CD4-positive, alpha-beta T cell treated with Interferon alpha-2 for 1 hour (primary cell): ENCODE measurements at places on chromosomes 11 and 22.
A peak's percentile ranks its signal among the peaks of the same experiment; 100 is the strongest.

DNA sequence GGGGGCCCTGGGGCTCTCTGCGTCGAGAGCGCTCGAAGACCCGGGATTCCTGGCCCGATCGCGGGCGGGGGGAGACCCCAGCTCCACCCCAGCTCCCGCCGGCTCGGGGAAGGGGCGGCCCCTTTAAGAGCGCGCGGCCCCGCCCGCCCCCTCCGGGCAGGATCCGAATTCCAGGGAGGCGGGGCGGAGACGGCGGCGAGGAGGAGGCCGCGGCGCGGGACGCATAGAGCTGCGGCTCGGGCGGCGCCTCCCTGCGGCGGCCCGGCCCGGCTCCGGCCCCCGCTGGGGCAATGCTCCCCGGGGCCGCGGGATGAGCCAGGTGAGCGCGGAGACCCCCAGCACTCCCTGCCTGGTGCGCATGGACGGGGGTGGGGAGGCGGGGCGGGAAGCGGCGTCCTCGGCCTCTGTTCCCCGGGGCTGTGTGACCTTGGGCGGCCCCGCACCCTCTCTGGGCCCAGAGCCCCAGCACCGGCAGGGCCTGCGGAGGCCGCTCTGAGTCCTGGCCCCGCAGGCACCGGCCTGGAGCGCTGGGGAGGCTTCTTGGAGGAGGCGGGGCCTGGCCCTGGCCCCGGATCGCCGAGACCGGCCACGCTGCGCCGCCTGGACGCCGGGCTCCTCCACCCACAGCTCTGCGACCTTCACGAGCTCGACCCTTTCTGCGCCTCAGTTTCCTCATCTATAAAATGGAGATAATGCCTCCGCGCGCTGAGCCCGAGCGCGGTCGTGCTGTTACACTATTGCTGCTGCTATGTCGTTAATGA is 565 bp downstream of the GAS2L1 start:
- DNase-seq: no peak

DNA sequence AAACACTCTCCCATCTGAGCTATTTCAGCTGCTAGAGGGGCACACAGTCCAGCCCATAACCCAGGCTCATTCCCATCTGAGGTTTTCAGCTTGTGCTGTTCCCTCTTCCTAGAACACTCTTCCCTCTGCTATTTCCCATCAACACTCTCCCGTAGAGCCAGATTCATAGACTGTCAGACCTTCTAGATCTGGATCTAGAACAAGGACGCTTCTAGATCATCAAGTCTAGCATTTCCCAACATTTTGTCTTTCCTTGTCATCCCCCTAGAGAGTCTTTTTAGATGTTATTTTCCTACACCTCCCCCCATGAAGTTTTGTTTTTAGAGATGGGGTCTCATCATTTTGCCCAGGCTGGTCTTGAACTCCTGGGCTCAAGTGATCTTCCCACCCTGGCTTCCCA is 13.4 kb downstream of the CRYBA4 start:
- no peak for DNase-seq

- DNase-seq: no peak
These were observed 1.2 kb upstream of the ARFGAP2 start for GRCh38 chr11:47177846-47178245.

DNA sequence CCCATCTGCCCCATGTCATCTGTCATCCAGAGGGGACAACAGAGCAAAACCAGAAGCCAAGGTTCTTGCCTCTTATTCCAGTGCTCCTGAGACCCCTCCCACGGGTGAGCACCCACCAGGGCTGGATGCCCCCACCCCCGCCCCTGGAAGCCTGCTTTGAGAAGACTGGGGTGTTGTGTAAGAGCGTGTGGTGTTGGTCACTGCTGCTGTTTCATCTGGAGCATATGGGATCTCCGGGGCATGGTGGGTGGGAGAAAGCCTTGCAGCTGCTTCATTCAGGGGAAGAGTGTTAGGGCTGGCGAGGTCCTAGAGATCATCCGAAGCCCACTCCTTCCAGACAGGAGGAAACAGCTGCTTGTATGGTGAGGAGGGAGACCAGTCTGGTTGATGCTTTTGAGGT is 54.1 kb downstream of the CHRDL2 start:
- DNase-seq: no peak

DNA sequence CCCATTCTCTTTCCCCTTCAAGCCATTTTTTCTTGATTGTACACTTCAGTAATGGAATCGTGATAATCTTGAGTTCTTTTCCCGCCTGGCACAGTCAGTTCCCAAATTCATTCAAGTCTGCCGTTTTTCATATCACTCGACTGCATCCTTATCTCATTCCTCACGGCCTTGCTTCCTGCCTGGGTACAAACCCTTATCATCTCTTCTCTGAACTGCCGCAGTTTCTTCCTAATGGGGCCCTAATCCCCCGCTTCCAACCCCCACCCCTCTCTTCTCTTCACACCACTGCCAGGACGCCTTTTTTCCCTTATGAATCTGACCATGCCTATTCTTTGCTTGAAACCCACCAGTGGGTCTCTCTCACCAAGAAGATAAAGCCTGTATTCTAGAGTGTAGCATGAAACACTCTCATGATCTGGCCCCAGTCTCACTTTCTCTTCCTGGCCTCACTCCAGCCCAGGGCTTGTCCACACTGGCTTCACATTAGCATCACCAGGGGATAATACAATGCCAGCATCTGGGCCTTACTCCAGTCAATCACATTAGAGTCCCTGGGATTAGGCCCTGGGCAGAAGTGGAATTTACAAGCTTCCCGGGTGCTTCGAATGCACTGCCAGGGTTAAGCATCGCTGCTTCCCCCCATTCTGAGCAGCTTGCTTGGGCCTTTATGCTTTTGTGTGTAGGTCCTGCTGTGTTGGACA is 102.1 kb downstream of the FBXO7 start:
- no peak for DNase-seq

- DNase-seq: no peak
These were observed 5.1 kb downstream of the FLRT1 start for GRCh38 chr11:64040684-64041322.

DNA sequence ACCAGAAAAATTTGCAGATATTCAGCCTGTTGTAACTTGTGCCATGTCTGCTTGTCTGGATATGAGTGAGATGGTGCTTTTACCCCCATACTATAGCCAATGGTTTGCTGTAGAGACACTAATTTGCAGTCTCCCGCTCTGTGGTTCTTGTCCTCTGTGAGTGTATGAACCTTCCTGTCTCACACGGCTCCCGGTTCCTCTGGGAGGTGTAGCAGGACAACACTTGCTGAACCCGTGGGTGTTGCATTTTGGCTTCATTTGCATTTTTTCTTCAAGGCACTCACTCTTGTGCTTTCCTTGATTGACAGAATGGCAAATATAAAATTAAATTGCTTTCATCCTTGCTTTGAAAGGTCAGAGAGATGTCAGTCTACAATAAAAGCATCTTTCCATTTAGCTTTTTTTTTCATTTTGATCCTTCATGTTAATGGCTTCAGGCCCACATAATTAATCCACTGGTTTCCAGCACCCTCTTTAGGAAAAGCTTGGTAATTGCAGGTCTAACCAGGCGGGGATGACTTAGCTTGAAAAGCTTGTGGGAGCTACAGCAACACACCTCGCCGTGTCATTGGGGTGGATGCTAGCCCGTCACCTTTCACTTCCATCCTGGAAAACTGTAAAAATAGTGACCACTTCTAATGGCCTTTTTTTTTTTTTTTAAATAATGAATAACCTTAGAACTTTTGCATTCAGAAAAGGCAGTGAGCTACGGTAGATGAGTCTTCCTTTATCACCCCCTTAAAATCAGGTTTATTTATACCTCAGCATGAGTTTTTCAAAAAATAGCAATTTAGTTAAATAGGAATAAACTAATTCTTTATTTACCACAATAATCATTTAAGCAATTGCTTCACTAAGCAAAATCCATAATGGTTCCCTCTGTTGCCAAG is 27.4 kb upstream of the ST14 start:
- DNase-seq: peak; percentile 80

DNA sequence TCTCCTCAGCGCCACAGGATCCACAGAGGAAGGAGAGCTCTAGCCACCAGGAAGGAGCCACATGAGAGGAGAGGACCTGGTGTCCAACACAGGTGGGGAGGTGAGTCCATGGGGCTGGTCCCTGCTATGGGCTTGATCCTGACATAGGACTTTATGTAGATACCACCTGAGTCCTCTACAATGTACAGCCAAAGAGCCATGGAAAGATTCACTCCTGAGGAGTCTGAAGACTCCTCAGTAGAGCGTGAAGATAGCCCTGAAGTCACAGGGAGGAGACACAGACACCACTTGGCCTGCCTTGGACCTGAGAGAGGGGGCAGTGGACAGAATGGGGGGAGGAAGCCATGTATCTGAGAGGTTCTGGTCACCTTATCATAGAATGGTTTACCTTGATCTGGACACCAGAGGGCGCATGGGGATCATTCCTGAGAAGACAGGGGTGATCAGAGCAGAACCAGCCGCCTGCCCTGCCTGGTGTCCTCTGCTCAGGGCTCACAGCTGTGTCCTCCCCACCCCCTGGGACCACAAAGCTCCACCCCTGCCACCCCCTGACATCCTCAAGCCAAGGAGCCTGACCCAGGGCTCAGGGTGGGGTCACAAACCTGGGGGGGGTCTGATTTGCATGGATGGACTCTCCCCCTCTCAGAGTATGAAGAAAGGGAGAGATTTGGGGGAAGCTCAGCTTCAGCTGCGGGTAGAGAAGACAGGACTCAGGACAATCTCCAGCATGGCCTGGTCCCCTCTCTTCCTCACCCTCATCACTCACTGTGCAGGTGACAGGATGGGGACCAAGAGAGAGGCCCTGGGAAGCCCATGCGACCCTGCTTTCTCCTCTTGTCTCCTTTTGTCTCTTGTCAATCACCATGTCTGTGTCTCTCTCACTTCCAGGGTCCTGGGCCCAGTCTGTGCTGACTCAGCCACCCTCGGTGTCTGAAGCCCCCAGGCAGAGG is 77.0 kb downstream of the ZNF280B start:
- DNase-seq: peak; percentile 66

GRCh38 chr22:43802897-43803495 is 9.1 kb downstream of the EFCAB6 start:
- DNase-seq: no peak
